NCI-H1436 (cell line): ENCODE measurements at places on chromosomes 1 and 21.

- no peak for DNase-seq
Measured at GRCh38 chr1:39936724-39937491, 18.0 kb upstream of the MFSD2A start.

- no peak for DNase-seq
Measured at GRCh38 chr1:237568955-237569354, 321.8 kb downstream of the ZP4 start.

- DNase-seq: no peak
Measured at GRCh38 chr1:65189576-65190115, 41.6 kb downstream of the AK4 start.

GRCh38 chr1:13708380-13708982 is 8.5 kb downstream of the PRDM2 start:
- no peak for DNase-seq

DNA sequence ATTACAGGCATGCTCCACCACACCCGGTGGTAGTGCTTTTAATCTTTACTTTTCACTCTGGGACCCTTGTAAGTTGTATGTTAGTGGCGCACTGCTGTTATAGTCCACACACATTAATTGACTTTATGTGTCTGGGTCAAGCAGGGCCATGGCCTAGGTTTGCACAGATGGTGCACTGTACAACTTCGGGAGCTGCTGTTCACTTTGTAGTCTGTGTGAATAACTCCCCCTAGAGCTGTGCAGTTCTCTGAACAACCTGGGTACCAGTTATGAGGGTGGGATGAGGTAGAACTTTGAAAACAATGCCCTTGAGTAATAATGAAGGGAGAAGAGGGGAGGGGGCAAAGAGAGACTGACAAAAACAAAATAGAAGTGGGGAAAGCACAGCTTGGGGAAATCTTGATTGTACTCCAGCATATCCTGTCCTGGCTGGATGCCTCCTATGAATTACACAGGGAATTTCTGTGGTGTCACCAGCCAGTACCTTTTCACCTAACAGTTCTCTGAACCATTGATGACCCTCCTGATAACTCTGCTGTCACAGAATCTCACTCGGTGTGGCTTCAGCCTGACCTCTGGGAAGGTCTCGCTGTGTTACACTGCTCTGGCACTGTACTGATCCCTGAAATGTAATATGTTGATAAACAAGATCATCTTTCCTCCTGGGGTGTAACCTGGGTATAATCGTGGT is 2.2 kb downstream of the PTGFRN start:
- DNase-seq: no peak

DNA sequence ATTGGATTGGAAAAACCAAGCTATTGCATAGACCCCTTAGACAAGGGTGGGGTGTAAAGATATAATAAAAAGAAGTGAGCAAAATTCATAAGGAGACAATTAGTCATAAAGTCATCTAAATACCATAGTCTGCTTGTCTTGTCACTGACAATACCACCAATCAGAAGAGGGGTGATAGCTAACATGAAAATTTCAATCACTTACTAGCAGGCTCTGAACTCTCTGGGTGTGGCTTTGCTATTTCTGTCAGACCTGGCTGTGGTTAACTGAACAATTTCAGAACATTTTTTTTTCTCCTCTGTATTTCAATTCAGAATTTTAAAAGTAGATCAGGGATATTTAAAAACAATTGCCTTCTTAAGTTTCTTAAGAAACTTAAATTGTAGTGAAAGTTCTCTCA is 158.5 kb upstream of the PRMT6 start:
- DNase-seq: no peak

- no peak for DNase-seq
Measured at GRCh38 chr1:178126741-178127185, 32.9 kb downstream of the RASAL2 start.

- no peak for DNase-seq
Measured at GRCh38 chr1:185676969-185677368, 57.2 kb upstream of the HMCN1 start.

DNA sequence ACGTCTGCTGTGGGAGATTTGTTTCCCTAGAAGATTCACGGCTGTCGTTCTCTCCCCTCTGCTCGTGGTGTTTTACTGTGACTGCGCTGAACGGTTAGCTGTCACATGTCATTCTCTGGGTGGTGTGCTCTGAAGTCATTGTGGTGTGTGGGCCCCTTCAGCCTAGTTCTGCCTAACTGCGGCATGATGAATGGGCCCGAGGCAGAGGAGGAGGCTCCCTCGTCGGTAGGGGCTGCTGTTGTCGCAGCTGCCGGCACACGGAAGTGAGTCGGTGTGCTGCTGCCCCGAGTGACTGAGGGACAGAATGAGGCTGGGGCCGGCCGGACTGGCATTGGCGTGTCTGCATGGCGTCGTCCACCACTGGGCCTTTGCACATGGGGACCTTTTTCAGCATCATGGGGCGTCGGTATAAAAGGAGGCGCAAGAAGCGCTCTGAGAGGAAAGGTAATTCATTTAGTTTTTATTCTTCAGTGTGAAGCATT is 77.9 kb downstream of the ADARB1 start:
- DNase-seq: no peak

DNA sequence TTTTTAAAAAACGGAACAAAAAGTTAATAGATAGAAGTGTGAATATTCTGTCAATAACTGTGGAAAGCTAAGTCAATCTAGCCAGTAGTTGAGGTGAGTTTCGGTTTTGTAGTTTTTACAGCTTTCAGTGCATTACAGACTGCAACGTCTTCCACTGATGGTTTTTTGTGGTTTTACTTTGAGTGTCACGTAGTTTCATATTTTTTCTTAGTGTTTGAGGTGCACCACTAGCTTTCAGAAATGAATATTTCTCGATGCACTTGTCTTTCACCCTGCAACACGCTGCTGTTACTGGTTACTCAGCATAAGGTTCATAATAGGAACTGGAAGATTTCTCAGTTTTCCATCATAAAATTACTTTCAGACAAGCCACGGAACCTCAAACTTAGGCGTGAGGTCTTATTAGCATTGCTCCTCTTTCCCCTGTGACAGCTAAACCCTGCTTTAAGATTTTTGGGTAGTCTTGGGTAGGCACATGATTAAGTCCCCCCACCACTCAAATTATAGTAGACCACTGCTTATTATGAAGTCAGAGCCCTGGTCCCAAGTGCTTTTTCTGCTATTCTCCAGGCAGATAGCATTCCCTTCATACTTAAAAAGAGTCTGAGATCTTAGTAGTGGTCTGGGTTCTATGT is 1412.7 kb downstream of the KCNT2 start:
- no peak for DNase-seq

GRCh38 chr1:217388522-217389065 is 242.3 kb downstream of the GPATCH2 start:
- DNase-seq: no peak

GRCh38 chr1:67468066-67468718 is 38.0 kb upstream of the SERBP1 start:
- DNase-seq: no peak

DNA sequence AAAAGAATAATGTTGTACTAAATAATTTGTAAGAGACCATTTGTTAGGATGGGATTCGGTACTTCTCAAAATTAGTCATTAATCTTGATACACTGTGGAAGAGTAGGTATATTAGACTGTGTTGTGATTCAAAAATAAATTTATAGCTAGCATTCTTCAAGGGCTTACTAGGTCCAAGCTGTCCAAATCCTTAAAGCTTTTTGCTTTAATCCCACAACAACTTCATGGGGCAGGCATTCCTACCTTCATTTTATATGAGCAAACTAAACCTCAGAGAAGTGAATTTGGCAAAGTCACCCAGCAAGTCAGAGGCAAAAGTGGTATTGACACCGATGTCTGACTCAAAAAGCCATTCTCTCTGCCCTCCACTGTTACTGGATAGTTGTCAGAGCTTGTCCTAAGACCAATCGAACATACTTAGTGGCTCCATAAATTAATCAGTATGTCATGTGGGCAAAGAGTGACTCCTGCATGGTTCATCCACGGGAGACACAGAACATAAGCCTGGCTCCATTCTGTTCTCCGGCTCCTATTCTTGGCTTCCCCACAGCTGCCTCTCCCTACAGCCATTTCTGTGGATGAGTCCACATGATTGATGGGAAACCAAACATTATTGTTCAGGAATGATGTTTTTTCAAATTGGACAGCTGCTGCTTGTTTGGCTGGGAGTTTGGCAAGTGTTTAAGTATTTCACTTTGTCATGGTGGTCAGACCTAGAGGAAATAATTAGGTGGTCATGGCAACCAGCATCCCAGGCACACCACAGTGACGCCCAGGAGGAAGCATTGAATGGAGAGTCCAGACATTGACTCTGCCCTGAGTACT is 133.4 kb upstream of the FGGY start:
- DNase-seq: no peak
